ENCODE measurements at places on chromosomes 11 and 22.

GRCh38 chr11:131295986-131296385 lies 74.4 kb upstream of the NTM start:
- no peak for DNase-seq

DNA sequence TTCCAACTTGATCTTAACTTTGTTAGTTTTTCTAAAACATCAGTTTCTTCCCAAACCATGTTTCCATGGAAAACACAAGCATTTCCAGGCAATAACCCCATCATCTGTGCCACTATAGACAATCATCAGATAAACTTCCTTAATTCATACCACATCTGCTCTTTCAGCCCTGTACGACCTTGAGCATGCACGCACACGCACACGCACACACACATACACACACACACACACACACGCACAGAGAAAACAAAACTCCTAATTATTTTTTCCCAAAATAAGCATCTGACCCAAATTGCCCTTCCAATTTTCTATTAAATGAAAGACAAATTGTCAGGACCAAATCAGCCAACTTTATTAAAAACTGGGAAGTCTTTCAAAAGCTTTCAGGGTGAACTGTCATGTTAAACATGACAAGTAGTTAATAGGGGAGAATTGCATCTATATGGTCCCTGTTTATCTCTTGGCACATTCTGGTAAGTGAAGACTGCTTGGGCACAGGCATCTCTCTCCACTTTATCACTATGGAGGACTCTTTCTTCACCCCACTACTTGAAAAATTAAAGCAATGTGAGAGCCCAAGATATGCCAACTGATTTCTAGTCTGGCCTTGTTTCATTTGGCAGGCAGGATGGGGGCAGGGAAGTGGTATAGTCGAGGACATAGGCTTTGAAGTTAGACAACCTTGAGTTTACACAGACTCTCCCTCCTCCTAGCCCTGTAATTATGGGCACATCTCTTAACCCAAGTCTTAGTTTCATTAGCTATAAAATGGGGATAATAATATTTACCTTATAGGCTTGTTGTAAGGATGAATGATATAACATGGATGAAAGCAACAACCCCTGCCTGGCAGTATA lies 15.1 kb downstream of the ADM start:
- no peak for DNase-seq

GRCh38 chr11:23851216-23851615 lies 645.6 kb upstream of the LUZP2 start:
- no peak for DNase-seq

DNA sequence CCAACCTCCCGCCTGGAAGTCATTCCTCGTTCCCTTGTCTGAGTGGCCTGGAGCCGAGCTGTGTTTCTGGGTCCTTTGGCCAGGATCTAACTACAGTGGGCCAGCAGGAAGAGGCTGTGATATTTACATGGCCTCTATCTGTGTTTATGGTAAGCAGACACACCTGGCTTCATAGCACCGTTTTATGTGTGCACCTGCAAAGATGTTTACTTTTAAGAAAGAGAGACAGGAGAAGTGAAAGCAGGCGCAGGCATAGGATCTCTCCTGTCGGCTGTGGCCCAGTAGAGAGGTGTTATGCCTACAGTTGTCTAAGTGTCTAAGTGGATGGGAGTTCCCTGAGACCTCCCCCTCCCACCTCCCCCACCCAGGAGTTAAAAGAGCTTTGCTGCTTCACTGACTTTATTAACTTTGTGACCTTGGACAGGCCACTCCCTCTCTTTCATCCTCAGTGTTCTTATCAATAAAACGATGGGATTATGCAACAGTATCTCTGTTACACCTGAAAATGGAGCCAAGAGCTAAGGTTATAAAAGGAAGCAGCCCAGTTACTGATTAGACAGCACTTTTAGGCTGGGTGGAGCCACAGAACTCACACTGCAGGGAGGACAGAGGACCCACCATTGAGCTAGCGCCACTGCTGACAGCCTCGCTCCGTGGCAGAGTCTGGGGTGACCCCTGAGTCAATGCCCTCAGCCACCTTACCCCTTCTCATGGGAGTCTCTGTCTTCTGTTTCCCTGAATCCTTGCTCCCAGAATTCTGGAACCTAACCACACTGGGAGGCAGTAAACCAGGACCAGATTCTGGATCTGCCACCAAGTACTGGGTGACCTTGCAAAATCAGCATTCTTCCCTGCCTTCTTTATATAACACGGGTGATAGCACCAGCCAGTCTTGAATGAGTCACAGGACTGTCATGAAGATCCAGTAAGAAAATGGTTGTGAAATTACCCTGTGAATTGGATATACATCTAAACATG lies 22.0 kb downstream of the ST14 start:
- no peak for DNase-seq

- DNase-seq, result no peak
Measured at GRCh38 chr11:112367895-112368294, 107.2 kb upstream of the PLET1 start.

DNA sequence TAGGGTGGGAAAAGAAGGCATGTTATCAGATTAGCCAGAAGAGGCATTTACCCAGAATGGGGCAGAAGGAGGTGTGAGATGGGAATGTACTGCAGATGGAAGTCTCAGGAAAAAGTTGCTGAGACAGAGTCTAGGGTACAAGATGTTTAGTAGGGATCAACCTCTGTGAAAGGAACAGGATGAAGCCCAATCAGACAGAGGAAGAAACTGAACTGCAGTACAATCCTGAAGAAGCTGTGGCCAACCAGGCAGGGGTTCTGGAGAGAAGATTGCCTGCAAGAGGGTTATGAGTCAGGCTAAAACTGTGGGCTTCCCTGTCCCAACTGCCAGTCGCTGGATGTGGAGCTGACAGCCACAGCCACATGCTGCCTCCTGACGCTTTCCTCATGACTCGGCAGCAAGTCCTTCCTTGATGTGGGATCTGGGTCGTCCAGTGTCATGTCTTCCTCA lies 64.0 kb downstream of the CWC15 start:
- DNase-seq, result no peak

DNA sequence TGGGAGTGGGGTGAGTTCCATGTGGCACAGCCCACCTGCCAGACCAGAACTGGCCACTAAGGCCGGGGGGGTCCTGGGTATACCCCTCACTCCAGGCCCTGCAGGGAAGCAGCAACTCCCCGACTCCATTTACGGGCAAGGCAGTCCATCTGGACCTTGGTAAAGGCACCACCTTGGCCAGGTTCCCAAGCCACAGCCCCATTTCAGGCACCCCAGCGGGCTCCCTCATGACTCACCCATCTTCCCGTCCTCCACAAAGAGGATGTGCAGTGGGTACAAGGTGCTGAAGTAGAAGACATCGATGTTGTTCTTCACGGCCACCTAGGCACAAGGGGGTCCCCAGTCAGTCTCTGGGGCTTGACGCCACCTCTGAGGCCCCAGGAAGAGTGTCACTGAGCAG lies 15.7 kb upstream of the RASL10A start:
- DNase-seq, result no peak

DNA sequence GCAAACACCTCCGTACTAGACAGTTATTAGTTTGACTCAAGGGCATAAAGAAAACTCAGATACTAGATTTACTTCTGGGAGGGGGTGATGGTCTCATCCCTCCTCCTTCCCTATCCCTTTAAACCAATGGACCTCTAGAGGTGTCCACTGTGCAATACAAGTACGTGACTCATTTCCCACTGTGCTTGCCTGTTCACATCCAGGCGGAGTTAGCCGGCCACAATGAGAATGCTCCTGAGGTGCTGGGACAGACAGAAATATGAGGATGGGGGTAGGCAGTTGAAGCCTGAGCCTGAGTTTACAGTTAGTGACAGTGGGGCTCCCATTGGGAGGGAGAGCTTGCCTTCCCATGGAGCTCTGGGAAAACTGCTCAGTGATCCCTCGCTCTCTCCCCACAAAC lies 8.4 kb upstream of the PMM1 start:
- DNase-seq, result no peak

GRCh38 chr11:111739299-111739698 lies 26.9 kb downstream of the PPP2R1B start:
- DNase-seq, result no peak

DNA sequence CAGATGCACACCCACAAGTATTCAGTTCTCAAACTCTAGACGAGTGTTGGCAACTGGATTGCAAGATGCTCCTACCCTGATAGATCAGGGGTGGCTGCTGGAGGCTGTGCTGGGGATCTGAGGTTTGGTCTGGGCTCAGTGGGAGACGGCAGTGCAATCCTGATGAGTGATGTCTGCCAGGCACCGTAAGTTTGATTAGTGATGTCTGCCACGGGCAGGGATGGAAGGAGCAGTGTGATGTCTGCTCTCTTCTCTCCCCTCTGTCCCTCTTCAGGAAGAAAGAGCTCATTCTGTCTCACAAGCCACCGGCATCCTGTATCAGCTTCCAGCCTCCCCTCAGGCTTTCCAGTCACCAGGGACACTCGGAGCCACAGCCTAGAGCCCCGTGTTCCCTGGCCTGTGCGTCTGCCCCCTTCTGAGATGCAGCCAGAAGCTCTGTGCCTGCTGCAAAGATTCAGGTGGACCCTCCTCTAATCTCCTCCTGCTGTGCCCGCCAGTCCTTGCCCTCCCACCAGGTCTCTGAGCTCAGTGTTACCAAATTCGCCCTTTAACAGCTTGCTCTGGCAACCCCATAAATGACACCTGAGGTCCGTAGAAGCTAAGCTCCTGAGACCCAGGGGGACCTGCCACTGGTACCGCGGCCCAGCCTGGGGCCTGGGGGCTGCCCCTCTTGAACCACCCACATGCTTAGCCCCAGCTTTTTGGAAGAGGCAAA lies 19.9 kb downstream of the TP53I11 start:
- DNase-seq, result no peak

- DNase-seq, result no peak
Measured at GRCh38 chr11:13304655-13305335, 27.2 kb downstream of the BMAL1 start.

Measured in vagina (tissue), 2 donors.